A172 (cell line): ENCODE measurements at places on chromosomes 6 and 20.

DNA sequence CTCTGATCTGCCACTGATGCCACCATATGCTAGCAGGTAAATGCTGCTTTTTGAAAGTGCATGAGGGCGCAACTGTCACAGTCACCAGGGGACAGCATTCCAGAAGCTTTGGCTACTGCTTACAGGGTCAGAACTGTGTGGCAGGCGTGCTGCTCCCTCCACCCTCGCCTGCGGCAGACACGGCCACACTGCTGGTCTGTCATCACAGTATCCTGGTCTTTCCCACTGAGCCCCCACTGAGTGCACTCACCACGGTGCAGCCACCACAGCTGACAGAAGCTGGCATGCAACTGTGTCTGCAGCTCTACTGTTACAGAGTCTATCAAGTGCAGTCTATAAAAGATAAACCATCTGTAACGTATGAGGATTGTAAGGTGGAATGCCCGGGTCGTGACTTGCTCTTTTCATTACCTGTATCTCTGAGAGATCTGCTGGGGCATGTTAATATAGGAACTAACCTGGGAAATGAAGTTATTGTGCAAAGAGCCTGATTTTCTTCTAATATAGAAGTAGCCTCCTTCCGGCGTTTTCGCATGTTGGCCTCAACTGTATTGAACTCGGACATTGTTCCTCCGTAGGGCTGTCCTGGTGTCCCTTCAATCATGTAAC lies 24.5 kb downstream of the GCLC start:
- no peak for DNase-seq

GRCh38 chr6:14212632-14213031 lies 95.1 kb downstream of the CD83 start:
- no peak for DNase-seq

DNA sequence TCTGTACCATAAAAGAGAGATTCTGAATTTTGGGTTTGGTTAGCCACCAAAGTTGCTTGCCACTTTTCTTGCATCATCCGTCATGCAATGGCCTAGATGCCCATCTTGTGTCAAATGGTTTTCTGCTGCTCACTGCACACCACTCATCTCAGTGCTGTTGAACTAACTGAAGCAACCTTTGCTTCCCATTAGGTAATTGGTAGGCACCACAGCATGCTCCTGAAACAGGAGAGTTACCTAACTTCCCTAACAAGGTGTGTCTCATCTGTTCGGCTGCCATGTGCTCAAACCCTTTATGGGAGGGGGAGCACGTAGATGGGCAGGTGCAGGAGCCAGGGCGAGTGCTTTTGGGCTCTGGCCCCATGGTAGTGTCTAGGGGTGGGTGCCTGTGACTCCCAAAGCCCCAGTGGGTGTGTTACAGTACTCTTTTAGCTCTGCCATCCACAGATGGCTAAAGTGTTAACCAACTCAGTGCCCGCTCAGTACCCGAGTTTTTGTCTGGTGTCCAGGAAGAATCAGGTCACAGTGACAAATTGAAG lies 147.4 kb upstream of the SPACA1 start:
- DNase-seq, result no peak

GRCh38 chr6:148430897-148431296 lies 88.3 kb downstream of the SASH1 start:
- no peak for DNase-seq

DNA sequence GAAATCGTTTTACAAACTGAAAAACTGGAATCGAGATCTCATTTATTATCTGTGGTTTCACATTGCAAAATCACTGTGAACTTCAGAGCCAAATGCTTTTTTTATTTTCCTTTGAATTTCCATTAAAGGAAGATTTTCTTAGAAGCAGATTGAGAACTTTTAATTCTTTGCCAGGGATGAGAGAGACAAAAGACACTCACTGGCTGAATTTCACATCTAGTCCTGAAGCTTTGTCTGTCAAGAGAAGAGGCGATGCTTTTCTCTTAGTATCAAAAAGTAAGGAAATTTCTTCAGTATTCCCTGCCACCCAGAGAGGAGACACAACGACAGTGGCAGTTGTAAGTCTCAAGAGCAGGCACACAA lies 141.8 kb downstream of the TMEM200A start:
- no peak for DNase-seq

DNA sequence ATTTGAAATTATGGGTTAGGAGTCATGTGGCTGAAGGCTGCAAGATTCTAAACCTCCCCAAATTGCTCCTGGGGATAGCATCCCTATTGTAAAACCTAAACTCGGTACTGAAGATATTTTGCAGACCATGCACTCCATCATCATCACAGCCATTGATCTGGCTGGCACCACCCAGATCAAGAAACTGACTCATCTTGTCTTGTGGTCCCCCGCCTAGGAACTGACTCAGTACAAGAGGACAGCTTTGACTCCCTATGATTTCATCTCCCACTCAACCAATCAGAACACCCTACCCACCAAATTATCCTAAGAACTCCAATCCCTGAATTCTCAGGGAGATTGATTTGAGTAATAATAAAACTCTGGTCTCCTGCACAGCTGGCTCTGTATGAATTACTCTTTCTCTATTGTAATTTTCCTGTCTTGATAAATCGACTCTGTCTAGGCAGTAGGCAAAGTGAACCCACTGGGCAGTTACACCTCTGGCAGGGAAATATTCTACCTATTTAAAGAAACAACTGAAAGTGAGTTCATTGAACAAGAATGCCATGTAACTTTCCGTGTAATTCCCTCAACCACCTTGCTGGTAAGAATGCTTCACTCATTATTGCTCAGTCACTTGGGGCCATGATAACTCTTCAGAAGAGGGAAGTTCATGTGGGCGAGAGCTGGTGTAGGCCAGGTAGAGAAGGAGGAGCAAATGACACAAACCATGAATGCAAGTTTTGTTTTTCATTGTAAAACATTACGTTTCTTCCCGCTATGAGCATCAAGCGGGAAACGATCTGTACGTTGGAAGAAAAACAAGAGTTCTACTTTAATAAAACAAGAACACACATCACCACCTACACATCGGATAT lies 602.9 kb upstream of the ARID1B start:
- DNase-seq, result peak; percentile 55

GRCh38 chr6:14178083-14178445 lies 60.5 kb downstream of the CD83 start:
- no peak for DNase-seq

GRCh38 chr20:38085026-38085425 lies 51.5 kb downstream of the RPRD1B start:
- no peak for DNase-seq

DNA sequence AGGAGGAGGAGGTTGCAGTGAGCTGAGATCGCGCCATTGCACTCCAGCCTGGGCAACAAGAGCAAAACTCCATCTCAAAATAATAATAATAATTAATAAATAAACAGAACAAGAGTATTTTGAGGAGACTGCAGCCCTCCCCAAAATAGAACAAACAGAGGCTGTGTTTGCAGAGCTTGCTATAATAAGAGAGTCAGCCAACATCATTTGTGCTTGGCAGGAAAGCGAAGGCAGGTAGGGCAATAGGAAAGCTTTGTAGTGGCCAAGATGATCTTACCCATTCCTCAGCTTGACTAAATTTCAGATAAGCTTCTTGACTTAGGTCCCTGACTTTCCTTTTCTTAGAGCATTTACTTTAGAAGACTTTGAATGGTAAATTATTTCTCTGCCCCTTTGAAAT lies 6.7 kb downstream of the C6orf141 start:
- DNase-seq, result no peak

DNA sequence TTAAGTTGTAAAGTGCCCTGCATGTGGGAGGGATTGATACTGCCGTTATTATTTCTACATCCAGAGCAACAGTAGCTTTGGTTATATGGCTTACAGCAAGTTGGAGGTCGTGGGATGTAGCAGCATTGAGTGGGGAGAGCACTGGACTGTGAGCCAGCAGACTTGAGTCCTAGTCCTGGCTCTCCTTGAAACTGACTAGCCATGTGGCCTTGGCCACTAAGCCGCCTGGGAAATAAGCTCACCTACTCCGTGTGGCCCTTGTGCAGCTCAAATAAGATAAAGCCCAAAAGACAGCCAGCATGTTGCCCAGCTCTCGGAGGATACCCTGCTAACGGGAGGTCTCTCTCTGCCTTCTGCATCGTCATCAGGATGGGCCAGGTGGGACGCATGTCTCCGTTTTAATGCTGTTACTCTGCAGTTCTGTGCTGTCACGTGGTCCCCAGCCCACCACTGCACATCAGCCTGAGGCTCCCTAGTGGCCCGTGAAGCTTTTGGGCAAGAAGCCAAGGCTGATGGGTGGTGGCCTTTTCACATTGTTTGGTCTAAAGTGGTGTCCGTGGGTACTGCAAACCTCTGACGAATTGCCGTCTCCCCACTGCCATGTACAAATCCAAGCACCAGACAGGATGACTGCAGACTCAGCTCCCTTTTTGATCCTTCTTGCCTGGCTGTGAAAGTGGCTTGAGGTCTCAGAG lies 7.9 kb downstream of the EPB41L1 start:
- no peak for DNase-seq

- DNase-seq, result no peak
Measured at GRCh38 chr6:6314596-6314995, 5.9 kb downstream of the F13A1 start.

- peak; percentile 29 for DNase-seq
Measured at GRCh38 chr6:114783083-114783482, 440.3 kb upstream of the HS3ST5 start.

DNA sequence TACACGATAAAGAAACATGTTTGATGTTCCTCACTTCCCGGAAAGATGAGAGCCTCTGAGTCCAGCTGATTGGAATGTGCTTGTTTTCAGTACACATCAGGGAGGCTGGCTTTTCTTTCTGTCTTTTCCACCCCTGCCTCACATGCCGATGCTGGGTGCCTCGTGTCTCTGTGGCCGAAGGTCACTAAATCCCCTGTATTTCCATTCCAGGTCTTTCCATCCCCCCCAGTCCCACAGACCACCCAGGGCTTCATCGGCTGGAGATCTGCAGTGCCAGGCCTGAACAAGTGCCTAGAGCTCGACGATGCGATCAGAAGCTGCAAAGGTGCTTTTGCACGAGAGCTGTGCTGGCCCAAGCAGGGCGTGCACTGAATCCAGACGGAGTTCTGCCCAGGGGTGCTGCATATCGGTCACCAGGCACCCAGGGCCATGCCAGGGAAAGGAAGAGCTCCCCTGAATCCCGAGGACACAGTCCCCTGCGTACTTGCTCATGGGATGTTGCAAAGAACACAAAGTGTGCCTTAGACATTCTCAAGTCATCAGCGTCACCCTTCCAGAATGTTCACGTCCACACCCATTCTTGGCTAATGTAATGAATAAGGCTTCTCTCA lies 67.9 kb downstream of the ANKRD60 start:
- no peak for DNase-seq

GRCh38 chr6:150966786-150967185 lies 101.3 kb downstream of the MTHFD1L start:
- DNase-seq, result no peak

- no peak for DNase-seq
Measured at GRCh38 chr6:93575495-93576267, 156.3 kb upstream of the EPHA7 start.

- DNase-seq, result no peak
Measured at GRCh38 chr6:166203003-166203640, 35.5 kb upstream of the TBXT start.

GRCh38 chr6:129954749-129955431 lies 63.5 kb upstream of the L3MBTL3 start:
- no peak for DNase-seq

DNA sequence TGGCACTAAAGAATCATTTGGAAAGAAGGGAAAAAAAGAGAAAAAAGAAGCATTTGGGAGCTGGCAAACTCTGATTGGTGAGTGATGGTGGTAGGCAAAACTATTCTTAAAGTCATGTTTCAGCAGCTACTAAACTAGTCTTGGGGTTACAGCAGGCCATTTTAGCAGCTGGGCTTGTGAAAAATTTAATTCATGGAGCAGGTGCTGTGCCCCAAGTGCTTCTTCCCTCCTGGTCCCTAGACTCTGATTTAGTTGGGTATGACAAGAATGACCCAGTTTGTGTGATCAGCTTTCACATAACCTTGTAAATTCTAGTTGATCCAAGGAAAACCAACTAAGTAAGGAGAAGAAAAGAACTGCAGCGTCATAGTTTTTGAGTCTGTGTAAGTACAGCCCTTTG lies 1.1 kb upstream of the ASIP start:
- DNase-seq, result no peak

DNA sequence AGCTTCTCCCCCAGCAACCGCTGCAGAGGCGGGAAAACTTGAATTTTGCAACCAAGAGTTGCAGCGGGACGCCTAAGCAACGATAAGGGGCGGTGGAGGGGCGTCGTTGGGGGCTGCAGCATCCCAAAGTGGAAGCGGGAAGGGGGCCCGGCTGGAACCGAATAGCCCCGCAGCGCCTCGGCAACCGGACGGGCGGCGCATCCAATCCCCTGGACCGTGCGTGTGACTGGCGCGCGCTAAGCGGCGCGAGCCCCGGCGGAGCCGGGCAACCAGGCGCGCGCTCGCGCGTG lies 670 bp upstream of the PARD6B start:
- no peak for DNase-seq

GRCh38 chr6:132713352-132714134 lies at the start of gene VNN1:
TSS of gene VNN1 (minus strand) at chr6:132714055. CDS start at chr6:132714035, 20 bp downstream.
- no peak for DNase-seq

DNA sequence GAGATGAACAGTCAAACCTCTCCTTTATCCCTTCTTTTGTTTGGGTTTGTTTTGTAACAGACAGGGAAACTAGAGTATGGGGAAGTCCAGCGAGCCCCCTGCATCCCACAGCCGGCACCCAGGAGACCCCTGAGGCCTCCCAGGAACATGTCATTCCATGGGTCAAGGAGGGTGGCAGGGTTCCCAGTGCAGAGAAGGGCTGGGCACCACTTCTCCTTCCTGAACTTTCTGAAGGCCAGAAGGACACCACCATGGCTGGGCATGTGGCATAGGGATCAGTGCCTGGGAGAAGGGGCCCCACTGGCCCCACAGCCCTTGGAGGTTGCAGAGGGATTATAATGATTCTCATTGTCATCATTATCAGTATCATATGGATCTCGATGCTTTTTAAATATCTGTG lies 13.9 kb upstream of the CST7 start:
- DNase-seq, result no peak

DNA sequence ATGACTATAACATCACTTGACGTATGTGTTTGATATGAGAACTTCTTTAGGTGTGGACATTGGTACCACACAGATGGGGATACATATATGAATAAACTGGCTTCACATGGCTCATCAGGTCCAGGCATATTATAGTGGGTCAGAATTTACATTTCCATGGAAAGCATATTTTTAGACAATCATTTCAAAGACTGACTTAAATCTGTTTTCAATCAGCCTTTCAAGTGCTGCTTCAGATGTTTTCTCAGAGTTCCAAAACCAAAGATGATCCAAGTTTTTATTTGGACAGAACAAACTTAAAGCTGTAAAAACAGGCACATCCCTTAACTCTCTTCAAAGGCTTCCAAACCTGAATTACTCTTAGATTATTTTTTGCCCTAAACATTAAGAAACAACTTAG lies 88.1 kb downstream of the PRSS35 start:
- DNase-seq, result no peak

GRCh38 chr6:12170351-12171092 lies 119.6 kb upstream of the EDN1 start:
- DNase-seq, result no peak
